T-helper 1 cell treated with Interleukin-12 subunit alpha and Interleukin-12 subunit beta and Interleukin-4 antibody, amounts not matched to agents 30 ng/mL and 1 ng/mL, for 36 hours (primary cell): ENCODE measurements at places on chromosomes 12 and 14. TPM values are rescaled to one million over a fixed set of nuclear protein-coding genes. Genes with fewer than 3 reads are reported as not detected.

The SLC6A13 gene
- total RNA-seq, result 0.78 and 0.95 TPM in 2 replicates

The GPR162 gene
- total RNA-seq, result 0.17 and 0.29 TPM in 2 replicates

The KRT79 gene
- not detected in 2 replicates for total RNA-seq

The APOF gene
- total RNA-seq, result not detected in 2 replicates

The EML1 gene
- total RNA-seq, result 0.32 and 0.88 TPM in 2 replicates

The TRAFD1 gene
- 94.9 and 98.6 TPM in 2 replicates for total RNA-seq

The ETNK1 gene
- 82.3 and 93.2 TPM in 2 replicates for total RNA-seq

The CCDC175 gene
- not detected in 2 replicates for total RNA-seq

The OLR1 gene
- total RNA-seq, result not detected in 2 replicates

The KRT6A gene
- total RNA-seq, result not detected in 2 replicates

The ST8SIA1 gene
- total RNA-seq, result 0.86 and 0.95 TPM in 2 replicates

The LUM gene
- total RNA-seq, result not detected in 2 replicates

The MNAT1 gene
- total RNA-seq, result 41.7 and 45.2 TPM in 2 replicates

The EPYC gene
- total RNA-seq, result not detected in 2 replicates

The ZNF385A gene
- 0.66 and 1.2 TPM in 2 replicates for total RNA-seq

The PPFIA2 gene
- not detected in 2 replicates for total RNA-seq

The RNF212B gene
- not detected in 2 replicates for total RNA-seq

The GYS2 gene
- 0.24 TPM in 1 of 2 replicates, not detected in the other for total RNA-seq

The CLEC6A gene
- total RNA-seq, result not detected in 2 replicates

The OVCH1 gene
- total RNA-seq, result not detected in 2 replicates

The CLEC1B gene
- not detected in 2 replicates for total RNA-seq

The IFNG-AS1 gene
- total RNA-seq, result 3.6 and 3.8 TPM in 2 replicates

The GLT8D2 gene
- 0.12 and 0.24 TPM in 2 replicates for total RNA-seq

The PLEKHA5 gene
- 2.6 and 2.9 TPM in 2 replicates for total RNA-seq

The COX8C gene
- total RNA-seq, result not detected in 2 replicates

The EMC9 gene
- total RNA-seq, result 17.9 and 18.2 TPM in 2 replicates

The OR4Q2 gene
- not detected in 2 replicates for total RNA-seq

The RIN3 gene
- total RNA-seq, result 32.1 and 33.0 TPM in 2 replicates

The ADAM21 gene
- not detected in 2 replicates for total RNA-seq

The AMIGO2 gene
- 4.7 and 6.4 TPM in 2 replicates for total RNA-seq

The RAB3IP gene
- 24.7 and 27.1 TPM in 2 replicates for total RNA-seq

The SNW1 gene
- 106 and 107 TPM in 2 replicates for total RNA-seq

The MMP19 gene
- total RNA-seq, result 0.12 TPM in 1 of 2 replicates, not detected in the other

The PDE3A gene
- total RNA-seq, result not detected in 2 replicates

The PMCH gene
- 1.8 and 2.7 TPM in 2 replicates for total RNA-seq

The CCDC38 gene
- total RNA-seq, result 0.12 and 0.32 TPM in 2 replicates

The EPS8 gene
- total RNA-seq, result 0.61 and 2.3 TPM in 2 replicates

The AQP2 gene
- total RNA-seq, result not detected in 2 replicates

The CTSG gene
- total RNA-seq, result not detected in 2 replicates

The RERG gene
- 0.20 TPM in 1 of 2 replicates, not detected in the other for total RNA-seq

The YBX3 gene
- 89.2 and 92.2 TPM in 2 replicates for total RNA-seq

The MANSC4 gene
- not detected in 2 replicates for total RNA-seq

The GLS2 gene
- total RNA-seq, result 0.63 and 1.2 TPM in 2 replicates

The OAS1 gene
- 151 and 155 TPM in 2 replicates for total RNA-seq

The JPH4 gene
- 0.07 TPM in 1 of 2 replicates, not detected in the other for total RNA-seq

The NPAS3 gene
- total RNA-seq, result 0.05 TPM in 1 of 2 replicates, not detected in the other
